ENCODE measurements at places on chromosomes 12 and 14.

DNA sequence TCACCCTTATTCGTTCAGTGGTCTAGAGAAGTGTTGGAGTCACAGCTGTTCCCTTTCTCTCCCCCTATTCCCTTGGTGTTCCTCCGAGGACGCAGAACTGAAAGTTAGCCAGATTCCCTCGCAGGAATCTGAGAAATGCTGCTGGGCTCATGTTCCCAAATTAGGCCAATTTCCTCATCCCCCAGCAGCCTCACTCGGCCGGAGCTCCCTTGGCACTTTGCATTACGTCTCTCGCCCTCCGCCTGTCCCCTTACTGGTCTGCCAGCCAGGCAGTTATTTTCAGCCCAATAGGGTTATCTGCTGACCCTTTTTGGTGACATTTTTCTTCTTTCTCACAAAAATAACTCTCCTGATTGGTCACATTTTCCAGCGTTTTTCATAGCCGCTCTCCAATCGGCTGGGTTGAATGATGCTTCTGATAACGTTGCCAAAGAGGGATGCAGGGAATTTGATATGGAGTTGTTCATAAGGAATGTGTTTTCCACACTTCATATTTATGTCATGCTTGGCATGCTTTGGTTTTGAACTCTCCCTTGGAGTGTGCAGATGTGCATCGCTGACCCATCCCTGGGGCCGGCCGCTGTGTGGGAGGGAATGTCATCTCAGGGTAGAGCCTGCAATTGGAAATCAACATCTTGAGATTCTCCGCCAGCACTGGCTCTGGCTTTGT, 9.9 kb downstream of the IFT43 start:
- no peak for DNase-seq

GRCh38 chr12:46832130-46832704, 6.4 kb upstream of the SLC38A4 start:
- DNase-seq = no peak

GRCh38 chr14:69040353-69040752, 61.3 kb upstream of the ACTN1 start:
- no peak for DNase-seq

DNA sequence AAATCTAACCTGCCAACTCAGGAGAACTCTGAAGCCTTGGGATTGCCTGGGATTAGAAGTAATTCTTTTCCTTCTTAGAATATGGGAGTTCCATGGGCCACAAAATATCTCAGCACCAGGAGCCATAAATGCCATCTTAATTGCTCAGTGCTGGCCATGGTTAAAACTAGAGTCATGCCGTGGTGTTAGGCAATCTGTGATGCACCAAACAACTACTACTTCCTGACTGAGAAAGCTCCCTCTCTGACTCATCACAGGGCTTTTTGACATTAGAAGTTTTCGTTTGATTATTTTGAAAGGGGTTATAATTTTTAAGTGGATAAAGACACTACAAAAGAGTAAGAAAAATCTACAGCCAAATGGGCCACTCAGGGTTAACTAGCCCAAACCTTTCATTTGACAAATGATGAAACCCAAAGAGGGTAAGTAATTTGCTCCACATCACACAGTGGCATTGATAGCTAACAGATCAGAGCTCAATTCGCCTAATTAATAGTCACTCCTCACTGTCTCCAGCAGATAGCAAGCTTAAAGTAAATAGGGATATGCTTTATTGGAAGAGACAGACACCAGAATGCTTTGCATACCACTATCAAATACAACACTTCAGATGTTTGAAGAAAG, 377.3 kb downstream of the EMP1 start:
- DNase-seq = no peak

DNA sequence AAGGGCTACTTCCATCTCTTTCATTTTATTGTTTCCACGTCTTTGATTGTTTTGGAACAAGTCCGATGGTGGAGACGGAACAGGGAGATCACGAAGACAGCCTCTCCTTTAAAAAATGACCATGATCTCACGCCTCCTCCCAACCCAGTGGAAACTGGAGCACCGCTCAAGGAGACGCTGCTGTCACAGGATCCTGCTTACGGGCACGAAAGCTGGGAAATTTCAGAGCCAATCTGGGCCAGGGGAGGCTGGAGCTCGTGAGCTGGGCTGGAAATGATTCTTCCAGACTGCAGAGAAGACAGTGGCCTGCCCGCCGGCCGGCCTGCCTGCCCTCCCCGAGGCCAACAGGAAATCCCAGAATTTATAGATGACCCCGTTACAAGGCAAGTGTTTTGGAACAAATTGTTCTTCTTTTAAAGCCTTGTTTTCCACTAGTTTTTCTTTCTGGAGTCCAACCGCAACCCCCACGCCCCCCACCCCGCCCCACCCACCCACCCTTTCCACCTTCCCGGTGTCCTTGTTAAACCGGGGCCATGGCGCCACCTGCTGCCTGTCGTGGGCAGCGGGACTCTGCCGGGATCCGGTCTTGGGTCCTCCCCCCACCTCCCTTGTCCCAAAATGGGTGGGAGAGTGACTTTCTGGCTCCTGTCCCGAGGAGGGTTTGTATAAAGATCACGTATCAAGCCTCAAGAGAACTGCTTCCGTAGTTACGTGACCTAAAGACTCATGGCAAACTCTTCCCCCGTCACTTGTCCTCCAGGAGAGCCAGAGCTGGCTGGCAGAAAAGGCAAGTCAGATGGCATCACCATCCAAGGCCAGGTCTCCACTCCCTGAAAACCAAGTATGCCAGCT, 40.3 kb downstream of the MAP1LC3B2 start:
- no peak for DNase-seq

GRCh38 chr12:94143438-94143837, 4.9 kb upstream of the PLXNC1 start:
- DNase-seq = no peak

- no peak for DNase-seq
These were observed 2.1 kb downstream of the SLC39A2 start for GRCh38 chr14:21001218-21001617.

DNA sequence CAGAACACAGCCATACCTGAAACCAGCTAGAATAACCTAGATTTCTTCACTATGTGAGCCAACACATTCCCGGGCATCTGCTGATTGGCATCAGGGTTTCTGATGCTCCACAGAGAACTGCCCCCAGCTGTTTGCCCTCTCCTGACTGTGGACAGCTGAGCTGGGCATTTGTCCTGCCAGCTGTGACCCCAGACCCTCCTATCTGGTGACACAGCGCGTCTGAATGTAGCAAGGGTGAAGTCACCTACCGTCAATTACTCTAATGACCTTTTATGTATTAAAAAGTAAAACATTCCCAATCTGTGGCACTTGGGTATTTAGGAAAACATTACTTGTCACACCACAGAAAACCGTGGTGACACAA, 29.7 kb upstream of the SFSWAP start:
- DNase-seq = no peak

DNA sequence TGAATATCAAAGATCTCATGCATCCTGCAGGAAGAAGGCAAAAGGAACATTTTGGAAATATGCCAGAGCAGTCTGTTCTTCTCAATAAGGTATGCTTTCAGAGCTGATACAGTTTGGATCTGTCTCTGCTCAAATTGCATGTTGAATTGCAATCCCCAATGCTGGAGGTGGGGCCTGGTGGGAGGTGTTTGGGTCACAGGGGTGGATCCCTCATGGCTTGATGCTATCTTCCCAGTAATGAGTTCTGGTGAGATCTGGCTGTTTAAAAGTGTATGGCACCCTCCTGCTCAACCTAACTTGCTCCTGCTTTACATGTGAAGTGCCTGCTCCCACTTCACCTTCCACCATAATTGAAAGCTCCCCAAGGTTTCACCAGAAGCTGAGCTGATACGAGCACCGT, 76.6 kb downstream of the RIN3 start:
- no peak for DNase-seq

DNA sequence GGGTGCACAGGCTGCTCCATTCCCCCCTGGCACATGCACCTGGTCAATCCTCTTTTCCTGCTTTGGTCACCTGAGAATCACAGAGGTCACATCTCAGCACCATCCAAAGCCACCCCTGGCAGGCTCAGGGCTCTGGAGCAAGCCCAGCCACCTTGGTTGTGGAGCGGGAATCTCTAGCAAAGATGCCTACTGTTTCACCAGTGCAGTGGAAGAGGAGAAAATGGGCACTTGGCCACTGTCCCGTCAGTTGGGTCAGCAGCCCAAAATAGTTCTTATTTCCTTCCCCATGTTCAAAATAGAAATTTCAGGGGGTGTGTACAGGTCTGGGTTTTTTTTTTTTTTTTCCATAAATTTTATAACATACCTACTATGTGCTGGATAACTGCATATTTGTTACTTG, 18.3 kb downstream of the RTL1 start:
- no peak for DNase-seq

DNA sequence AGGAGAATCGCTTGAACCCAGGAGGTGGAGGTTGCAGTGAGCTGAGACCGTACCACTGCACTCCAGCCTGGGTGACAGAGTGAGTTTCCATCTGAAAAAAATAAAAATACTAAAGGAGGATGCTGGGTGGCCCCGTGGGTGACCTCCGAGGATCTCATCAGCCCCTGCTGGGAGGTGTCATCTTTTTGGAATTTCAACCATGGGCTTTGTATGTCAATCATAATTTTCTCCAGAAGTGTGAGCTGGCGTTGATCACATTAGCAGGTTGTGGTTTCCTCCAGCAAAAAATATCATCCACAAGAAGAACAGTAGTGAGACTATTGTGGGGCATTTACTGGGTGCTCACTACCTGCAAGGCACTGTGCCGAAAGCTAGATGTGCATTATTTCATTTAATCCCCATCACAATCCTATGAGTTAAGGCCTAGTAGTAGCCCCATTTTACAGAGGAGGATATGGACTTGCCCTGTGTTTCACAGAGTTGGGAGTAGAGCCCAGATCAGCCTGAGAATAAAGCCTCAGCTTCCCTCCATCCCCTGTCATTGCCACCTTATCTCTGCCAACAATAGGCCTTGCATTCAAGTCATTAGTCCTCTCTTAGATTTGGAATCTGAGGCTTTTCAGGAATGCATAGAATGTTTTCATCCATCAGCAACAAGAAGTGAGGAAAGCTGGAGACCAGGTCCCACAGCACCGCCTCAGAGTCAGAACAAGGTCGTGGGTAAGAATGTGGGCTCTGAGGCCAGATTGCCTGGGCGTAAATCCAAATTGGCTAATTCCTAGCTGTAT, 39.8 kb downstream of the SVOP start:
- DNase-seq = no peak

GRCh38 chr12:133227281-133227852, 8.3 kb downstream of the ANHX start:
- DNase-seq = no peak

Data from NCI-H1092 (cell line).